ENCODE measurements at places on chromosomes 3 and 15. TPM values are rescaled to one million over a fixed set of nuclear protein-coding genes. Genes with fewer than 3 reads are reported as not detected.

DNA sequence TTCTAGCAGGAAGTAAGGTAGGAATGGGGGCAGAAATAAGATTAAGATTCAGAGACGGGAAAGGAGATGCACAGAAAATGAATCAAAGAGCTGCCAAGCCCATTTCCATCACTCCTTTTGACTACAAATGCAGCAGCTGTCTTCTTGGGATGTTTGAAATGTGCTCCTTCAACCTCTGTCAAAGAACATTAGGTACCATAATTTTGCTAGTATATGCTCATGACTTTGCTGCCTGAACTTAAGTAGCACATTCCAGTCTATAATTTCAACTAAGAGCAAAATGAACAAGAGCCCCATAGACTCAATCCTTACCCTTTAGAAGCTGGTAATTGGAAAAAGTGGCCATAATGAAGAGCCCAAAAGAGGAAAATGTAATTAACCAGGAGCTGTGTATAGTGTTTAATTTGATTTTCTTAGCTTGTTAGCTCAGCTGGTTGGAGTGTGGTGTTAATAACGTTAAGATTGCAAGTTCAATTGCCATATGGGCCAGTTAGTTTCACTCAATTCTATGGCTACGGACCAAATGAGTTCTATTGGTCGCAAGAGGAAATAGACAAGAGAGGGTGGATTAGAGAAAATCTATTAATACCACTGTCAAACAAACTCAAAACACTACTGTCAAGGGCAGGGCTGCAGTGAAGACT lies 349.9 kb downstream of the ZBBX start:
- DNase-seq = no peak

- peak; percentile 77 for DNase-seq
These were observed 31.5 kb upstream of the RPS17 start for GRCh38 chr15:82571722-82572222.

DNA sequence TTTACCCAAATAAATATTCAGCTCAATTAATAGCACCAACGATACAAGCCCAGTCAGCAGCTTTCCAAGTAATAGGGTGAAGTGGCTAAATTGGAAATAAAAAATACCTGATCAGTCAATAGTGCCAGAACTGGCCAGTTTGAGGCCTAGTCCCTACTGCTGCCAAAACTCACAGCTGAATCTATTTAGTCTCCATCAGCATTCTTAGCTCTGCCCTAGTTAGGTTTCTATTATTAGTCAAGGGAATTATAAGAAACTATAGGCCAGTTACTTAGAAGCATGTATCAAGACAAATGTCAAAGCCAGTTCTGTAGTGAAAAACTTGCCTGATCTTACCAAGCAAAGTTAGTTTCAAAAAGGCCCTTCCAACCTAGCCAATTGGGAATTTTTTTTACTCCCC lies 146.2 kb upstream of the ZBTB20 start:
- no peak for DNase-seq

DNA sequence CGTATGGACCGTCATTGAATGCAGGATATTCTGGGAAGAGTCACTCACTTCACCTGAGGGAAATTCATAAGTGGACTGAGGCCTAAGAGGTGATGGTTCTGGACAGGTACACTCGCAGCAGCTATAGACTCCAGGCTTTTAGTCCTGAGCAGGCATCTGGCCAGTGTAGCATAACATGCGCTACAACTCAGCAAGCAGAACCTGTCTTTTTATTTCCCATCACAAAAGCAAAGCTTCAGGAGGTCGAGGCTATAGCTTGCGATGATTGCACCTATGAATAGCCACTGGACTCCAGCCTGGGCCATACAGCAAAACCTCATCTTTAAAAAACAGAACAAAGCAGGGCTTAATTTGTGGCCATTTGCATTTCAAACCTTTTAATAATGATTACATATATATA lies 185.8 kb downstream of the KCNH8 start:
- DNase-seq = no peak

DNA sequence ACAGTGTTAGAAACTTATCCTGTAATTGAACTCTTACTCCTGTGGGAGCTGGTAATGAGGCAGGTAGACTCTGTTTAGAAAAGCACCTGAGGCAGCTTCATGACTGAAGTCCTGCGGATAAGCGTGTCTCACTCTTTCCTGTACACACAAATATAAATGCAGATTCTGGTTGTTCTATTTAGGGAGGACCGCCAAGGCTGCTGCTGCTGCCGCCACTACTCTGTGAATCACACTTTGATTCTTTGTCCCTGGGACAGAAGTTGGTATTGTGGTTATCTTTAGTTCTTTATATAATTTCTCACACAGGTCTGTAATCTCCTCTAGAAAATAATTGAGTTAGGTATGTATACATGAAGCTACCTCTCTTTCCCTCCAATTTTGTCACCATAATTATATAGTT lies 3.6 kb downstream of the LSAMP start:
- DNase-seq = no peak

DNA sequence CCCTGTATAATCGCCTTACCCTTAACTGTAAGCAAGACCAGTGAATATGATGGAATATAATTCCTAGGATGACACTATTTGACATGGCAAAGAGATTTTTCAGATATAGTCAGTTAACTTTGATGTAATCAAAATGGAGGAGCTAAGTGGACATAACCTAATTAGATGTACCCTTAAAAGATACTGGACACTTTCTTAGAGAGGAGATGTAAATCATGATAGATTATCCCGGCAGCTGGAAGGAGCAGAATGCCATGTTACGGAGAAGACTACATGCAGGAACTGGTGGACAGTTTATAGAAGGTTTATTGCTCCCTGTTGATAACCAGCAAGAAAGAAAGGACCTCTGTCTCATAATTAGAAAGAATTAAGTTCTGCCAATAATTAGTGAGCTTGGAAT lies 1142.9 kb downstream of the SI start:
- DNase-seq = no peak

- DNase-seq = no peak
These were observed 10.4 kb downstream of the CLSTN2 start for GRCh38 chr3:139945386-139945785.

DNA sequence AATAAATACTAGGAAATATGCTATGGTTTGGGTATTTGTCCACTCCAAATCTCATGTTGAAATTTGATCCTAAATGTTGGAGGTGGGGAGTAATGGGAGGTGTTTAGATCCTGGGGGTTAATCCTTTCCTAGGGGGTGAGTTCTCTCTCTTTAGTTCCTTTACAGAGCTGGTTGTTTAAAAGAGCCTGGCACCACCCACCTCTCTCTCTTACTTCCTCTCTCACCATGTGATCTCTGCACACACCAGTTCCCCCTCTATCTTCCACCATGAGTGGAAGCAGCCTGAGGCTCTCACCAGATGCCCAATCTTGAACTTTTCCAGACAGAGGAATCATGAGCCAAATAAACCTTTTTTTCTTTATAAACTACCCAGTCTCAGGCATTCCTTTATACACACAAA lies 10.5 kb downstream of the SLC24A5 start:
- no peak for DNase-seq

DNA sequence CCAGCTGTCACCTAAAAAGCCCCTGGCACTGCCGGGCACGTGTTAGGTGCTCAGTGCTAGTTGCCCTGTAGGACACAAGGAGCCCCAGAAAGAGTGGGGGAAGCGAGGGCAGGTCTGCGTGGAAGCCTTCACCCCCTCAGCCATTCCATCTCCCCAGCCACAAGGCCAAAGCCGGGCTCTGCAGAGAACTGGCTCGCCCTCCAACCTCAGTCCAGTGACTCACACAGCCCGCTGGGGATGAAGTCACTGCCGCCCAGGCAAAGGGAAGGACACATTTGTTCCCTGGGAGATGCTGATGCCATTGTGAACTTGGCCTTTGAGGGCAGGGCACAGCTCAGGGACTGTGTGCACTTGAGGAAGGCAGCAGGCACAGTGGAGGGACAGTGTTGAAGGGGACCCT lies 48.1 kb downstream of the IQSEC1 start:
- no peak for DNase-seq

- DNase-seq = no peak
These were observed 42.7 kb downstream of the ITGA11 start for GRCh38 chr15:68389041-68389930.

- peak; percentile 78 for DNase-seq
These were observed 66.2 kb upstream of the CSTA start for GRCh38 chr3:122258757-122259371.

GRCh38 chr15:87527416-87527815 lies 729.1 kb downstream of the NTRK3 start:
- no peak for DNase-seq

Gene GOLGA8J
- total RNA-seq = 0.16 TPM

Gene GOLGA6B
- not detected for total RNA-seq

Gene ARID3B
- total RNA-seq = 3.4 TPM

Gene LINGO1
- 0.90 TPM for total RNA-seq

Gene ERC2
- 0.96 TPM for total RNA-seq

Gene TICRR
- total RNA-seq = 3.7 TPM

Gene CISH
- 0.32 TPM for total RNA-seq

Gene NR2E3
- total RNA-seq = not detected

Gene GHRL
- total RNA-seq = not detected
